Body of pancreas (tissue), 4 donors: ENCODE measurements at places on chromosomes 11 and 22. TPM values are rescaled to one million over a fixed set of nuclear protein-coding genes. Genes with fewer than 3 reads are reported as not detected.
A peak's percentile ranks its signal among the peaks of the same experiment; 100 is the strongest.

FUT4 gene
- total RNA-seq: 13.5 TPM

GRCh38 chr11:80146232-80146631 lies 705.4 kb upstream of the TENM4 start:
- no peaks in the 10 kb centered on the region for H3K36me3 ChIP-seq
- H3K4me3 ChIP-seq: no peak overlapping the region
- no peaks in the 10 kb centered on the region for H3K27me3 ChIP-seq

- H3K36me3 ChIP-seq: no peaks in the 10 kb centered on the region
- no peak for DNase-seq
- no peaks in the 10 kb centered on the region for H3K27me3 ChIP-seq
- H3K4me3 ChIP-seq: no peak overlapping the region
Observed at GRCh38 chr11:118282606-118283005, 18.5 kb upstream of the MPZL2 start.

DNA sequence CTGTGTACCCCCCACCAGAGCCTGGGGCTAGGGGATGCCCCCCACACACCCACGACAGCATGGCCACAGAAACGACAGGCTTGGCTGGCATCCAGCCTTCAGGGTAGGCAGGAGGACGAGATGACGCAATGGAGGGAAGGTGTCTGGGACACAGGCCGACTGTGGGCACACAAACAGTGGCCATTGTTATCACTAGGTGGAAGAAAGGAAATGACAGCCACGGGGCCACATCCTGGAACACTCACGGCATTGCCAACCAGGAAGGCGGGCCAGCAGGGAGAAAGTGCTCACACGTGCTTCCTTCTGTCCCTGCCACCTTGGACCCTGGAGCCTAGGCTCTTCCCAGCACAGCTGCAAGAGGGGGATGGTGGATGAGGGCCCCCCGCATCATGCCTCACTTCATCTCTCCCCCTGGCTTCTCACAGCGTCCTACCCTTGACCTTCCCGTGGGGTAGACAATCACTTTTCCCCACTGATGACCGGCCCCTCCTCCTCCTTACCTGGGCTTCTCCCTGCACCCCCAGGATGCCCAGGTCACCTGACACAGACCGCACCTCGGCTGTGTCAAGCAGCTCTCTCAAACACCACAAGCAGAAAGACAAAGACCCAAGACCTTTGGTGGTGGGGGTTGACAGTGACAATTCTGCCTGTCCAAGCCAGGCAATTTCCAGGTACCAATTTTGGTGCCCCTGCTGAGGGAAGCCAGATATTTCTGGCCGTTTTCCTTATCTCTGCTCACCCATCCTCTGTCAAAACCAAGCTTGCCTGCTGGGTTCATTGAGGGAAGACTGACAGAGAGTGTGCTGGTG lies 8.6 kb downstream of the PLA2G6 start:
- H3K27me3 ChIP-seq: no peaks in the 10 kb centered on the region
- no peaks in the 10 kb centered on the region for H3K36me3 ChIP-seq
- peak overlapping the region; percentile 68 for H3K27ac ChIP-seq
- peak; percentile 83 for DNase-seq
- H3K4me3 ChIP-seq: no peak overlapping the region
- H3K4me1 ChIP-seq: peaks cover 20% of the 10 kb centered on the region

CABP4 gene
- total RNA-seq: 3.1 TPM

INPP5J gene
- 17.8 TPM for total RNA-seq

CALCA gene
- total RNA-seq: not detected

- peaks cover 24% of the 10 kb centered on the region for H3K4me1 ChIP-seq
- no peaks in the 10 kb centered on the region for H3K36me3 ChIP-seq
- no peak overlapping the region for H3K4me3 ChIP-seq
- no peak for DNase-seq
Observed at GRCh38 chr11:96242191-96242847, 100.7 kb downstream of the MAML2 start.
